ENCODE measurements at places on chromosomes 6 and 20. TPM values are rescaled to one million over a fixed set of nuclear protein-coding genes. Genes with fewer than 3 reads are reported as not detected.

The PLG gene
- 2.6 TPM for total RNA-seq

The TMEM244 gene
- total RNA-seq, result not detected

The GGTLC1 gene
- total RNA-seq, result not detected

The DEFB132 gene
- total RNA-seq, result not detected

The CRISP2 gene
- total RNA-seq, result not detected

The SMLR1 gene
- not detected for total RNA-seq

The HLA-DOA gene
- 1.0 TPM for total RNA-seq

The PPP1R3G gene
- 2.1 TPM for total RNA-seq

The FNDC11 gene
- 0.52 TPM for total RNA-seq

The ERVFRD-1 gene
- not detected for total RNA-seq

The SLC17A3 gene
- total RNA-seq, result not detected

The TXLNB gene
- 60.0 TPM for total RNA-seq

The SOBP gene
- 20.4 TPM for total RNA-seq

The SEL1L2 gene
- not detected for total RNA-seq

The PAX1 gene
- total RNA-seq, result under 0.01 TPM

The EFCAB8 gene
- not detected for total RNA-seq

The MEP1A gene
- total RNA-seq, result not detected

The LY6G5B gene
- 2.6 TPM for total RNA-seq

The PACRG gene
- total RNA-seq, result 1.0 TPM
